GM19239 (cell line): ENCODE measurements at places on chromosomes 13 and 19.

- no peak for DNase-seq
Measured at GRCh38 chr13:35903075-35903474, 228.1 kb downstream of the DCLK1 start.

DNA sequence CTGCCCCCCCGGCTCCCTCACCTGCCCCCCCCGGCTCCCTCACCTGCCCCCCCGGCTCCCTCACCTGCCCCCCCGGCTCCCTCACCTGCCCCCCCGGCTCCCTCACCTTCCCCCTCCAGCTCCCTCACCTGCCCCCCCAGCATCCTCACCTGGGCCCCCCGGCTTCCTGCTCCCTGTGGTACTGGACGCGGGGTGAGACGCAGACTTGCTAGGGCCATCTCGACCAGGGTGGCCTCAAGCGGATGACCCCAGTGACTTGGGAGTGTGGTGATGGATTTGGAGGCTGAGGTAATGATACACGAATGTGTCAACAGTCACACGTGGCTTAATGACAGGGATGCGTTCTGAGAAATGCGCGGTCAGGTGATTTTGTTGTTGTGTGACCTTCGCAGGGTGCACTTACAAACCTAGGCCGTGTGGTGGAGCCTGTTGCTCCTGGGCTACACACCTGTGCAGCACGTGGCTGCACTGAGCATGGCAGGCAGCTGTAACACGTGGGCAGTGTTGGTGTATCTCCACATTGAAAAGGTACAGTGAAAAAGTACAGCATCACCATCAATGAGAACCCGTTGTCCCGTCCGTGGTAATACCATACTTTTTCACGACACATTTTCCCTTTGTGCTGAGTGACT, 197.8 kb downstream of the TEX29 start:
- DNase-seq, result no peak

GRCh38 chr19:52391135-52391534, 6.5 kb upstream of the ZNF528 start:
- no peak for DNase-seq

DNA sequence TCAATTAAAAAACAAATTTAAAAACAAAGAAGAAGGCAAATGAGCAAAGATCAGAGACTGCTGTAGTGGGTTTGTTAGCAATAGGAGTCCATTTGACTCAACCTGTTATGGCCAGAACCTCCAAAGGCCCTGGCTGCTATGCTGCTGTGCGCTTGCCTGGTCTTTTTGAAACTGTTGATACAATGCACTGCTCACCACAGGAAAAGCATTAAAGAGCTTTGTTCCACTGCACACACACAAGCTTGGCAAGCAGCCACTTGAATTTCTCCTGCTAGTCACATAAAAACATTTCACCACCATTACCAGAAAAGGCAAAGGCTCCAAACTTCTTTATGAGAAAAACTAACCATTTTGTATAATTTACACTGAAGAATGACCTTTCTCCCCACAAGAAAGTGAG, 132.2 kb downstream of the FREM2 start:
- no peak for DNase-seq

GRCh38 chr19:46125447-46125846, 959 bp upstream of the IGFL3 start:
- DNase-seq, result no peak

- peak; percentile 83 for DNase-seq
Measured at GRCh38 chr19:1512671-1513498, at the start of gene ADAMTSL5. TSS of gene ADAMTSL5 (minus strand) at chr19:1513019. CDS start at chr19:1510943, 2,076 bp downstream.

DNA sequence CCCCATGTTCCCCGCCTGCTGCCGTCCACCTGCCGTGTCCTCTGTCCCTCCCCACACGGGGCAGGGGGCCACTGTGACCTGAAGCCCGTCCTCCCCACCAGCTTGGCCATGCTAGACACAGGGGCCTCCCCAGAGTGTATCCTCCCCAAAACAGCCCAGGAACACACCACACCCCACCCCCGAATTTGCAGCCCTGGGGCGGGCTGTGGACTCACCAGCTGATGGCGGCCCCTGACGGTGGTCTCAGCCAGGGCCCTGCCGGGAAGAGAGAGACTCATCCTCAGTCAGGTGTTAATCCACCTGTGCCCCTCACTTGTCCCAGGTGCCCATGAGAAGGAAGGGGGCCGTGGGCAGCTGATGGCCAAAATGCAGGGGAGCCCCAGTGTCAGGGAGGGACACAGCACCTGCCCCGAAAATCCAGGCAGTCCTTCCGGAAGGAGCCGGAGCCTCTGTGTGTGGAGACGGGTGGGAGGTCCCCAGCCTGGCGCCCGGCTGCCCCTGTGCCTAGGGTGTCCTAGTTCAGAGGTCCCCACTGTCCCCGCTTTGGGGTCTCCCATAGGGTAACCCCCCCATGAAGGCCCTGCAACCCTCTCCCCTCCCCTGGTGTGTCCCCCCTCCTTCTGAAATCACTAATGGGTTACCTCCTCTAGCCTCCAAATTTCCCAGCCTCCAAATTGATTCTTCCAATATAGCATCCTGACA, 39.3 kb upstream of the TCF3 start:
- DNase-seq, result no peak

- no peak for DNase-seq
Measured at GRCh38 chr13:71477735-71478134, 389.3 kb downstream of the DACH1 start.

DNA sequence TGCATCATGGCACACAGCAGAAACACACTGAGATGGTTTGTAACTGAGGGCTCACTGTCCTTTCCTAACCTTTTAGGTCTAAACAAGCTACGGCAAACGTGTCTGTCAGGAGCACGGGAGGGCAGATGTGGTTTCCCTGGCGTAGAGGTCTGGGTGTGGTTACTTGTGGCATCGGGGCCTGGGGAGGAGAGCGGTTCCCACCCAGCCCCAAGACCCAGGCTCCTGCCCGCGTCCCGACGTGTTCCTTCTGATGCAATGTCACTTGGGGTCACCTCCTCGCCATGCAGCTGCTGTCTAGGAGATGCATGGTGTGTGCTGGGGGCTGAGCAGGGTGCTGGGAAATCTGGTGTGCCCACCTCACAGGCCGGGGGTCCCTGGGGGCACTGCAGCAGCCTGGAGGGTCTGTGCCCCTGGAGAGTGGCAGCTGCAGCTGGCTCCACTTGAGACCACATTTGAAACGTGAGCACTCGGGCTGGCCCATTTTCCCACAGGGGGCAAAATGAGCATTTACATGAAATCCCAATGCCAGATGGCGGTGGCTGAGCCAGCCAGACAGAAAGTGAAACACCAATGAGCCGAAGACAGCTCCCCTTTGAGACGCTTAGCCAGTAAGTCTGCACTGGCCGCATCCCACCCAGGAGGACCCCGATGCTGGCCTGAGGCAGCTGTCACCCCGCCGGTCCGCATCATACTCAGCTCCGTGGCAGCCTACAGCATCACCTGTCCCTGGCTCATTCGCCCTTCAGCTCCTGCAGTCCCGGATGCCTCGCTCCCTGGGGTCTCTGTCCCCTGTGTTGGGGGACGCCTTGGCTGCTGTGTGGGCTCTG, 22.3 kb upstream of the MYDGF start:
- DNase-seq, result no peak

GRCh38 chr19:39406656-39407409, at the start of gene ZFP36:
TSS of gene ZFP36 (plus strand) at chr19:39406847. CDS start at chr19:39406905, 58 bp downstream.
- DNase-seq, result no peak

- no peak for DNase-seq
Measured at GRCh38 chr19:30830875-30831274, 458.7 kb downstream of the ZNF536 start.

- DNase-seq, result no peak
Measured at GRCh38 chr19:56596676-56597075, 1.6 kb downstream of the ZNF71 start.

GRCh38 chr19:13037161-13037560, 41.9 kb downstream of the NFIX start:
- DNase-seq, result no peak

DNA sequence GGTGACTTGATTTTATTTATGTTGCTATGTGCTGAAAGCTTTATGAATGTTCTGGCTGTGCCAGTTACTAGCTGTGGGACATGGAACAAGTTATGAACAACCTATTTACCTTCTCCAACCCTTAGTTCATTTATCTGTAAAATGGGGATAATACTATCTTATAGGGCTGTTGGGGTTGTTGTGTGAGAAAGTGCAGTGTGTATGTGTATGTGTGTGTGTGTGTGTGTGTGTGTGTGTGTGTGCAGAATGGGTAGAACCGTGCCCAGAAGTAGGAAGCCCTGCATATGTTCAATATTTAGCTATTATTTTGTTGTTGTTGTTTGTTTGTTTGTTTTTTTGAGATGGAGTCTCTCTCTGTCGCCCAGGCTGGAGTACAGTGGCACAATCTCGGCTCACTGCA, 20.4 kb downstream of the ZSWIM9 start:
- DNase-seq, result no peak

- no peak for DNase-seq
Measured at GRCh38 chr13:113043931-113044330, 61.7 kb upstream of the F7 start.

- DNase-seq, result no peak
Measured at GRCh38 chr19:2846180-2846894, 5.1 kb downstream of the ZNF555 start.

GRCh38 chr19:37692956-37693620, 26.5 kb downstream of the ZNF607 start:
- DNase-seq, result no peak

GRCh38 chr19:4182084-4182810, at the start of the genes ANKRD24 and SIRT6:
TSS of gene ANKRD24 (plus strand) at chr19:4182689. CDS start at chr19:4186426, 3,737 bp downstream.
TSS of gene SIRT6 (minus strand) at chr19:4182563. CDS start at chr19:4182539, 24 bp downstream.
- DNase-seq, result peak; percentile 97

GRCh38 chr19:15378534-15379082, 979 bp downstream of the AKAP8 start:
- DNase-seq, result peak; percentile 81
